Stimulated activated effector memory CD8-positive, alpha-beta T cell treated with anti-CD3 and anti-CD28 coated beads, Interleukin-12 subunit alpha, Interleukin-12 subunit beta, amount 100 ng/mL, for 72 hours (primary cell): ENCODE measurements at places on chromosomes 13 and 19.

- DNase-seq, result no peak
Measured at GRCh38 chr13:36131222-36131930, at the start of gene DCLK1. Gene DCLK1 (minus strand): TSS chr13:36131382.

DNA sequence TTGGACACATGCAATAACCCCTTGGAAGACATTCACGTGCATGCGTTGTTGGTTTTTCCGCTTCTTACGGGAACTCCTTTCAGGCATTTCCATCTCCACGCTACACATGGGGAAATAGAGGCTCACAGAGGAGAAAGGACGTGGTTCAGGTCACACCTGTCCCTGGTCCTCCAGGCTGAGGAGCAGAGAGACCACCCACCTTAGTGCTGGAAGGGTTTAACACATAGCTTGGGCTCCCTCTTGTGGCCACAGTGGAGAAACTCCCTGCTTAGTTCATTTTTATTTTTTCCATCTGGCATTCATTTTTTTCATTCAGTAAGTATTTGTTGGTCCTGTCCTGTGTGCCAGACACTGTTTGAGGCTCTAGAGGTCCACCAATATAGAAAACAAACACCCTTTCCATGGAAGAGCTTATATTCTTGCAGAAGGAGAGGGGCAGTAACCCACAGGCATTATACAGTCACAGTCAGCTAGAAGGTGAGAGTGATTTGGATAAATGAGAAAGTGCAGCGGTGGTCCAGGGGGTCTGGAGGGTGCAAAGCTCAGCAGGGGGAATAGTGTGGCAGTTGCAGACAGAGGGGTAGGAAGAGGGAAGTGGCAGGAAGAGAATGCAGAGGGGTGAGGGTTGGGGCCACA lies 24.2 kb upstream of the TTYH1 start:
- DNase-seq, result peak; percentile 72

- peak; percentile 47 for DNase-seq
Measured at GRCh38 chr19:16338470-16339360, 14.1 kb downstream of the KLF2 start.

GRCh38 chr13:45527699-45528462 lies 63.1 kb downstream of the COG3 start:
- DNase-seq, result no peak

DNA sequence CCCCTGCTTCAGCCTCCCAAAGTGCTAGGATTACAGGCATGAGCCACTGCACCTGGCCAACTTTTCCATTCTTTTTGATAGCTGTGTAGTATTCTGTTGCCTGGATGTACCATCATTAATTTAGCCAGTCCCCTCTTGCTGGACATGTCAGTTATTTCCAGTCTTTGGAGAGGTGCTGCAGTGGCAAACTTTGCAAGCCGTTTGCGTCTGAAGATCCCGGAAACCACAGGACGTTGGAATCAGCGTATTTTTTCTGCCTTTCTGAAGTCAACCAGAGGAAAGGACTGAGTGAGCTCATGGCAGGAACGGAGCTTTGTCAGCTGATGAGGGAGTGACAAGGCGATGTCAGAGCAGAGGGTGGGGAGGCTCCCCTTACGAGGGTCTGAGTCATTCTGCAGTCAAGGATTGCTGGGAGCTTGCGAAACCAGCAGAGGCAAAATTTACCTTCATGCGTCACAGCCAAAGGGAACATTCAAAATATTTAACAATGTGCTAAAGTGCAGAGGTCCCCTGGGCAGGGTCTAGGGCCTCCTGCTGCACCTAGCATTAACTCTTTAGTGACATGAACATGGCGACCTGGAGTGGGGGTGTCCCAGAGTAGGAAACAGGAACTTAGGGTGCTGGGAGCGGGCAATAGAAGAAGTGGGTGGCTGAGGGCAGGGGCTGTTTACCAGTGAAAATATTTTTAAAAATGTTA lies 5.6 kb downstream of the C5AR1 start:
- no peak for DNase-seq

GRCh38 chr13:84377106-84377505 lies 494.8 kb upstream of the SLITRK1 start:
- no peak for DNase-seq

GRCh38 chr13:26756961-26757360 lies 3.6 kb downstream of the GPR12 start:
- no peak for DNase-seq

DNA sequence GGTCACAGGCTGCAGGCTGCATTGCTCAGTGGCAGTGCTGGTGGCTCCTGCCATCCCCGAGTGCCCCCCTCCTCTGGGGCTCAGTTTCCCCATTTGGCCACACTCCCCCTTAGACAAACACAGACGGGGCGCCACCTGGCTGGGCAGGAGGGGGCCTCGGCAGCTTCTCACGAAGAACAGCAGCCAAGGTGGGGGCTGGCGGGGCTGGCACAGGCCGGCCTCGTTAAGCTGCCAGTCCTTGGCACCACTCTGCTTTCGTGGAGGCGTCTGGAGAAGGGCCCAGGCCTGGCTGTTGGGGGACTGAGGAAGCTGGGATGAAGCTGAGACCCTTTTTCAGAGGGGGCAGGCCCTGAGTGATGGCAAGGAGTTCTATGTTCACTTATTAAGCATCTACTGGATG lies 3.7 kb upstream of the ZNRF4 start:
- no peak for DNase-seq

- no peak for DNase-seq
Measured at GRCh38 chr13:95239283-95239682, 62.0 kb downstream of the ABCC4 start.

GRCh38 chr13:50075619-50076097 lies 60.4 kb downstream of the KCNRG start:
- no peak for DNase-seq
